ENCODE measurements at places on chromosomes 2 and 18.

DNA sequence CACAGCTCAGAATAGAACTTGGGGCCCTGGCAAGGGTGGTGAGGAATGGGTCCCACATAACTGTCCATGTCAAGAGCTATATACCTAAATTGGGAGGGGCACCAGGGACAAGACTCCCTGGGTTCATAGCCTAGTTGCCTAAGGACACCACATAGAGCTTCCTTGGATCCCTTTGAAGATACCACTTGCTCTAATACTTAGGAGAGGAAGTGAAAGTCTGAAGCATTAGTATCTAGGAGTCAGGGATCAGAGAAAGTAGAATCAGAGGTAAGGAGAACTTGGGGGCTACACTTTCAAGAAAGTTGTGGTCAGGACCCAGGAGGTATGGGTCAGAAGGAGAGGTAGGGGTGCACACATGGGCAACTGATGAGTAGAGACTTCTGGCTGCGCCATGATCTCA is 318.2 kb upstream of the SLC39A10 start:
- DNase-seq, result no peak

GRCh38 chr2:40859617-40860016 is 407.7 kb upstream of the SLC8A1 start:
- no peak for DNase-seq

DNA sequence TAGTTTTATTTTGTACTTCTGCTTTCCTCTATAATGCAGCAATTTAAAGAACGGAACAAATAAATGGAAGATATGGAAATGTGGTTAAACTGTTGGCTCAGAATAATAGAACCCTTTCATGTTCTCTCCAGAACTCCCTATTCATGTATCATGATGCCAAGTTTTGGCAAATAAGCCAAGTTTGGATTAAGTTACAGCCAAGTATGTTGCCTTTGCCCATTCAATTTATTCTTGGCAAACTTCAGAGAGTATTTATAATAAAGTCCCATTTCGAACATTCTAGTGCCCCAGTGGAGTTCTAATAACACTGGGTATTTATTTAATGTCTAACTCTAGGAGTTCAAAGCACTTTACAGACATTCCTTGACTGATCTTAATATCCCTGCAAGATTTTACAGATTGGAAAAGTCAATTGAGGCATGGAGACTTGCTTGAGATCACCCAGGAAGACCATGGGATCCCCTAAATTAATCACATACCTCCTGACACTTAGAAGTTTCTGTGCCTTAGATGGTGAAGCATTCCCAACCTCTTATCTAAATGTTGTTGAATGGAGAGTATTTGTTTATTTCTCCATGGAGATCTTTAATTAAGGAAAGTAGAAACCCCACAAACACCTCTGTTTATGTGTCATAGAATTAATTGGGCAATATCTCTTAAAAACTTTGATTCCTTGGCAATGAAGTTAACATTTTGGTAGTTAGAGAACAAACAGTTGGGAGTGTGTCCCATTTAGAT is 106.7 kb downstream of the ACKR3 start:
- no peak for DNase-seq

GRCh38 chr2:191014653-191015020 is 666 bp upstream of the STAT1 start:
- DNase-seq, result no peak

- no peak for DNase-seq
Measured at GRCh38 chr2:216151313-216152025, 42.3 kb downstream of the XRCC5 start.

DNA sequence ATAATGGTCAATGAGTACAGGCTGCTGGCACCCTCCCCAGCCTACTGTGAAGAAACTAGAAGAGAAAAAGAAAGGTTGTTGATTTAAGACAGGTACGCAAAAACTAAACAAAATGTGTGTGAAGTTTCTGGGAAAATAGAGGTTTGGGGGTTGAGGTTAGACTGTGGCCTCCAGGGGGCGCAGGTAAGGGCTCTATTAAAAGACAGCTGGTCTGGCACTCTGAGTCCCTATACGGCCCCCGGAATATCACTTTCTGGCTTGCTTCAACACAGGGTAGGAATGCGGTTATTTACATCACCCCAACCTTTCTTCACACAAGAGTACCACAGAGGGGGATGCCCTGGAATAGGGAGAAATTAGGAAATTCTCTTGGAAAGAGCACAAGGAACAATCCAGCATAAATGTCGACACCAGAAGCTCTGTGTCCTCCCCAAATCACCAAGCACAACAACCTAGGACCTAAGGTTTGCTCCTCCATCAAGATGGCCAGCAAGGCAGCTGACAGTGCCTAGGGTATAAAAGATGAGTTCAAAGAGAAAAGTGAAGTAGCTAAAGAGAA is 480.8 kb upstream of the KLHL29 start:
- peak; percentile 40 for DNase-seq

- no peak for DNase-seq
Measured at GRCh38 chr2:67286981-67287759, 110.0 kb upstream of the ETAA1 start.

GRCh38 chr2:58336416-58336815 is 95.3 kb upstream of the FANCL start:
- no peak for DNase-seq

DNA sequence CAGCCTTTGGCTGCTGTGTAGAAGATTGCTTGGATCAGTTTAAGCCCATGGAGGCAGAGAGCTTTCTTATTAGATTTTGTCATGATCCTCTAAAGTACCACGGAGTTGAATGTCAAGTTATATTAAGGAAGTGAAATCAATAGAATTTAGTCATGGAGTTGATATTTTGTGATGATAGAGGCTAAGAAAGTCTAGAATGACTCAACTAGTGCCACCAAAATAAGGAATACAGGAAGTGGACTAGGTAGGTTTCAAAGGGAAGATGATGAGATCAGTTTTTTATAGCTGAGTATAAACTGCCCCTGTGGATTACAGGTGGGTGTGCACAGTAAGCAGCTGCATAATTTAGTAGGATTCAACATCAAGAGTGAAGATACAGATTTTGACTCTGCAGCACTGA is 25.2 kb downstream of the FBXO36 start:
- DNase-seq, result no peak
